AG08396 (cell line): ENCODE measurements at places on chromosomes 12 and 14.

- DNase-seq, result no peak
These were observed 2.2 kb downstream of the ATP6V1D start for GRCh38 chr14:67357186-67357968.

DNA sequence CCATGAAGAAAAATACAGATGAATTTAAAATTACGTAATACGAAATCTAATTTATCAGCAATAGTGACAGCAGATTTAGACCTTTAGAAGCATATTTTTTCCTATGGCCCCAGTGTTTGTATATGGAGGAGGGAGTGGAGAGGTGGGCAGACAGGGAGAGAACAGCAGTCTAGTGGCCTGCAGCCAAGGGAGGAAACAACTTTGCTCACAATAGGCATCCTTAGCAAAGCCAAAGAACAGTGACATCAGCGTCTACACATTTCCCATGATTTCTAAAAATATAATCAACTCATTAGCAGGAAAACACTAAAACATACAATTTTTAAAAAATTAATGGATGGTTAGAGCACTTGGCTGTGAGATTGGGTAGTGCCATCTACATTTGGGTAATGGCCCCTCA lies 622.6 kb upstream of the ATP2B1 start:
- no peak for DNase-seq

DNA sequence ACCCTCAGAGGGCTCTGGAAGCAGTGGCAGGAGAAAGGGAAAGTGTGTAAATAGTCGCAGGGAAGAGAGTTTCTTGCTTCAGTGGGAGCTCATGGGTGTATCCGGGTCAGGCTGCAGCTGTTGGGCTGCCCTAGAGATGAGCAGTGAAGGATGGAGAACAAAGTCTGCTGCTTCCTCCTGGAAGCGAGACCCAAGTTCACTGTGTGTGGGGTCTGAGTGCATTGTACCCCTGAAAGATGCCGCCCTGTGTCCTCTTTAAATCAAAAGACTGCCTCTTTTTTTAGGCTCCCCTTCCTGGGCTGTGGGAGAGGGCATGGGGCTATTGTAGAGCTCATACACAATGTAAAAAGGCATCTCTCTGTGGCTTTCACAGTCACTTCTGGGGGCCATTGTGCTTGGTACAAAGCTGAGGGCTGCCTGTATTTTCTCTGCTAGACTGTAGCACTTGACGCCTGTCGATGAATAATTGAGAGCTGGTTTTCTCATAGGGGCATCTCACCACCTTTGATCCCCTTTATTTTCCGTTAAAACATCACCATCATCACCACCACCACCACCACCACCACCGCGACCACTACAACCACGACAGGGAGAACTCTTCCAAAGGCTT lies 16.7 kb downstream of the CHST11 start:
- no peak for DNase-seq

DNA sequence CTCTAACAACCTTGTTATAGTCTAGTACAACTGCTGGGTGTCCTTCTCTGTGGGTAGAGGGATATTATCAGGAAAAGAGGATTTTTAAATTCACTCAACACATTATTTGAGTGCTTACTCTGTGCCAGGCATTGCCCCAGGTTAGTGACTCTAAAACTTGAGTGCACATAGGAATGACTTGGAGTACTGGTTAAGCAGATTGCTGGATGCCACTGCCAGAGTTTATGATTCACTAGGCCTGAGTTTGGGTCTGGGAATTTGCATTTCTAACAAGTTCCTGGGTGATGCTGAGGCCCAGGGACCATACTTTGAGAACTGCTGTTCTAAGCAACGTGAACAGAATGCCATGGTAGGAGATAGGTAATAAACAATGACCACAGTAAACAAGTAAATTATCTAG lies 96.6 kb downstream of the CFAP54 start:
- no peak for DNase-seq

DNA sequence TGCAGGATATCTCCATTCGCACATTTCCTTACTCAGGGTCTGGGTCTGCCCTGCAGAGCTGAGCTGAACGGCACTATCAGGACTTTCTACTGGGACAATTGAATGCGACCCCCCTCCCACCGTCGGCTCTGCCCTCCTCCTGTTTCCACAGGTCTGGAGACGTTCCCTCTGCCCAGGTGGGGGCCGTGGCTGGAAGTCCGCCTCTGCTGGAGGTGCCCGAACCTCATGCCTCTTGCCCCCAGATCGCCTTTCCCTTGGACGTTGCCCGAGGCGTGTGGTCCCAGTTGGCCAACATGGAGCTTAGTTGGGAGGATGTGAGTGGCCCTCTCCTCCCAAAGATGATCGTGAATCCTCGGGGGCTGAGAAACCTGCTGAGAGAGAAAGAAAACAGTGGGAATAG lies 21.2 kb upstream of the KLC1 start:
- no peak for DNase-seq

- peak; percentile 90 for DNase-seq
These were observed 6.0 kb upstream of the GPR84 start for GRCh38 chr12:54370171-54370730.

- no peak for DNase-seq
These were observed 36.5 kb downstream of the FOS start for GRCh38 chr14:75315144-75315543.

DNA sequence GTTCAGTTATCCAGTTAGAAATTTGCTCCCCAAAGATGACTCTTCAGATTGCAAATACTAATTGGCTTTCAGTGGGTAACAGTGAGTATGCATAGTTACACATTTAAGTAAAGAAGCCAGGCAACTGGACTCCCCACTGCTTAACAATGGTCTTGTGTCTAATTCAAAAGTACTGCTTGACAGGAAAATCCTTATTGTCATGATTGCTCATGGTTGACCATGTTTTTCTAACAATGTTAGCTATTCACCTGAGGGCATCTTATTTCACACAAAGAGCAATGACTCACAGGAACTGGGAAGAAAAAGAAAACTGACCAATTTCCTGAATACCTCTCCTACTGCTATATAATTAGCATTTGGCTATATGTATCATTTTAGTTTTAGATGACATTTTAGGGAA lies 33.7 kb upstream of the ALG10B start:
- DNase-seq, result no peak

DNA sequence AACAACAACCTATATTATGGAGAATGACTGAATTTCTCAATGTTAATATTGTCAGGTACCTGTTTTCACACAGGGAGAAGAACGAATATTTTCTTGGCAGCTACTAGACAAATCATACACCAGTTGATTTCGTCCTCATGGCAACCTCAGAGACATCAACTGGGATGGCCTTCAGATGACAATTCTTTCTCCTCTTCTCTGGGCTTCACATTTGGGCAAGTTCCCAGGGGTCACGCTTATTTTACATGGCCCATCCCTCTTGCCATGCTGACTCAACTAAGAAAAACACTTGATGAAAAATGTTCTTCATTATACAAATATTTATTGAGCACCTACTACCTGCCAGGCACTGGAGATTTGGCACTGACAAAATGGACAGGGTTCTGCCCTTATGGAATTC lies 29.0 kb downstream of the PPP1R13B start:
- no peak for DNase-seq

- DNase-seq, result no peak
These were observed 24.4 kb downstream of the SERPINA1 start for GRCh38 chr14:94364037-94364436.

GRCh38 chr14:96911499-96912149 lies 114.4 kb downstream of the VRK1 start:
- DNase-seq, result no peak

DNA sequence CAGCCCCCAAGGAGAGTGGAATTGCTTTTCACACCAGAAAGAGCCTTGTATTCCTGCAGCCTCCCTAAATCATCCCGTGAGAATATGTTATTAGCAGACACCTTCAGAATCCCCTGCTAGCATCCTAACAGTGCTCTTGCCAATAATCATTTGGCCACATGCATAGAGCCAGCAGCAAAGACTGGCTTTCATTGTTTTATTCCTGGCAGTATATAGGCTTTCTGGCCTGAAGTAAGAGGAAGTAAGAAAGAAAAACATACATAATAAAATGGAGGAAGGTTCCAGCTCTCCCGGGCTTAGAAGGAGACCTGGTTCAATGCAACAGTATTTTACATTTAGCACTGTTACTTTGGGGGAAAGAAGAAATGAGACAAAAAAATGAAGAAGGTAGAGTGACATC lies 176.7 kb upstream of the ATF7IP start:
- no peak for DNase-seq

GRCh38 chr12:95074766-95075165 lies 1.3 kb upstream of the NR2C1 start:
- no peak for DNase-seq

GRCh38 chr14:106228541-106229158 lies 702.3 kb downstream of the TMEM121 start:
- no peak for DNase-seq

DNA sequence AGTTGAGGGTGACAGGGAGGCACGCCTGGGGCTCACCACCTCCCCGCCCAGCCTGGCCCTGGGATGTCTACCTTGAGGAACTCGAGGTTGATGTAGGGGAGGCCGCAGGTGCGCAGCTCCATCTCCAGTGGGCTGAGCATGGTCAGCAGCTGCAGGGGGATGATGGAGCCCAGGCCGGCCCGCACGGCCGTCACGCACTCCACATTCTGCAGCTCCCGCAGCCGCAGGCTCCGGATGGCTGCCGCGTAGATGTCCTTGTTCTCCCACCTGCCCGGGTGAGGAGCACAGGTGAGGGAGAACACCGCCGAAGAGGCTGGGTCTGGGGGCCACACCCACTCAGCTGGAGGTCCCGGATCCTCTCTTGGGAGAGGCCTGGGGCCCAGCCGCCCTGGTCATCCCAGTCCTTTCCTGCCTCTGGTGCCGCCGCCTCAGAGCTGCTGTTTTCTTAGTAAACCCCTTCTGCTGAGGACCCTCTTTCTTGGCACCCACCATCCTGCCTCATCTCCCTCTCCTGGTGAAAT lies 38.2 kb downstream of the TRAFD1 start:
- no peak for DNase-seq

- DNase-seq, result no peak
These were observed 156.3 kb downstream of the NUBPL start for GRCh38 chr14:31717294-31718085.

GRCh38 chr14:102351023-102351422 lies 11.7 kb downstream of the CINP start:
- no peak for DNase-seq
